HepG2 (cell line): ENCODE measurements at places on chromosomes 13 and 19. TPM values are rescaled to one million over a fixed set of nuclear protein-coding genes. Genes with fewer than 3 reads are reported as not detected.
A peak's percentile ranks its signal among the peaks of the same experiment; 100 is the strongest.

The SIGLEC8 gene
- not detected in 2 replicates for total RNA-seq

GRCh38 chr13:93227280-93227877, 772 bp downstream of the GPC6 start:
- H3K27me3 ChIP-seq = no peaks in the 10 kb centered on the region; the same call in 2 of the 3 replicates
- DNase-seq = peak; percentile 28
- peak overlapping the region; percentile 85 for H3K27ac ChIP-seq
- H3K4me1 ChIP-seq = peaks cover 68% of the 10 kb centered on the region
- H3K4me3 ChIP-seq = peak overlapping the region; percentile 94
- no peaks in the 10 kb centered on the region for H3K36me3 ChIP-seq

DNA sequence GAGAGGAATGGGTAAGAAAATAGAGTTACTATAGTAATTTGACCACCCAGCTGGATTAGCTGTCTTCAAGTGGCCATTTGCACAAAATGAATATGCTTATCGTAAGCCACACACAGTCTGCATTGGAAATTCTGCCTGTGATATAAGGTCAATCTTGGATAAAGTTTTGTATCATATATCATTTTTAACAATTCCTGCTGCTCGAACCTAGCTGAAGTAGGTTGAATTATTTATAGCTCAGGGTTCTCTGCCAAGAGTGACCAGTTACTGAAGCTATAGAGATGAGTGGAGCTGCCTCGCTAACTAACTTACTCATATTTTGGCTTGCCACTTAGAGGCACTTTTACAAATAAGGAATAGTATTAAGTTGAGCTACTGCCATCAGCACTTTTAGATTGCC, 220.9 kb downstream of the RGCC start:
- H3K36me3 ChIP-seq = peaks cover 3% of the 10 kb centered on the region
- no peaks in the 10 kb centered on the region for H3K27me3 ChIP-seq
- no peaks in the 10 kb centered on the region for H3K4me1 ChIP-seq
- DNase-seq = no peak
- H3K4me3 ChIP-seq = no peak overlapping the region

GRCh38 chr19:18204394-18205199, 755 bp upstream of the RAB3A start:
- H3K36me3 ChIP-seq = peaks cover 3% of the 10 kb centered on the region; the same call in 1 of the 2 replicates
- H3K27ac ChIP-seq = peak overlapping the region; percentile 60
- peaks cover 13% of the 10 kb centered on the region for H3K4me1 ChIP-seq
- DNase-seq = no peak
- peak overlapping the region; percentile 73 for H3K4me3 ChIP-seq

DNA sequence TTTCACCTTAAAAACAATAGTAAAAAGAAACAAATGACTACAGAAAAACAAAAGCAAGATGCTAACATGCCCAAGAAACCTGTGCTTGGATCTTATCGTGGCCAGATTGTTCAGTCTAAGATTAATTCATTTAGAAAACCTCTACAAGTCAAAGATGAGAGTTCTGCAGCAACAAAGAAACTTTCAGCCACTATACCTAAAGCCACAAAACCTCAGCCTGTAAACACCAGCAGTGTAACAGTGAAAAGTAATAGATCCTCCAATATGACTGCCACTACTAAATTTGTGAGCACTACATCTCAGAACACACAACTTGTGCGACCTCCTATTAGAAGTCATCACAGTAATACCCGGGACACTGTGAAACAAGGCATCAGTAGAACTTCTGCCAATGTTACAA, 6.0 kb downstream of the CKAP2 start:
- no peaks in the 10 kb centered on the region for H3K27me3 ChIP-seq
- DNase-seq = no peak
- H3K27ac ChIP-seq = no peak overlapping the region
- H3K4me1 ChIP-seq = peaks cover 45% of the 10 kb centered on the region
- H3K4me3 ChIP-seq = no peak overlapping the region

DNA sequence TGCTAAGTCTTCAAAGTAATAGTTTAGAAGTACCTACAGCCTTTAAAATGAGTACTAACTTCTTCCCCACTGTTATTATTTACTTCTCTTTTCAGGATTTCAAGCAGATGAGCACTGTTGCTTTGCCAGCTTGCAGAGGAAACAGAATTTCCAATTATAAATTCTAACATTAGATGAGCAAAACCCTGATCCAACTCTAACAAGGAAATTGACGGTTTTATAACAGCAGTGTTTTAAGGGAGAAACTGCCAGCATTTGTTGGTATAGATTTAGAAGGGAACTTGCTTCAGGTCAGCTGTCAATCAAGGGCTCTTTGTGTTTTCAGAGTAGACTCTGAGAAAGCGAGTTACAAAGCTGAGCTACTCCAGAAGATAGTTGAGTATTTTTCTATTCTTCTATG, 120.5 kb downstream of the RAP2A start:
- no peaks in the 10 kb centered on the region for H3K4me1 ChIP-seq
- no peak for DNase-seq
- H3K36me3 ChIP-seq = no peaks in the 10 kb centered on the region
- no peak overlapping the region for H3K4me3 ChIP-seq

DNA sequence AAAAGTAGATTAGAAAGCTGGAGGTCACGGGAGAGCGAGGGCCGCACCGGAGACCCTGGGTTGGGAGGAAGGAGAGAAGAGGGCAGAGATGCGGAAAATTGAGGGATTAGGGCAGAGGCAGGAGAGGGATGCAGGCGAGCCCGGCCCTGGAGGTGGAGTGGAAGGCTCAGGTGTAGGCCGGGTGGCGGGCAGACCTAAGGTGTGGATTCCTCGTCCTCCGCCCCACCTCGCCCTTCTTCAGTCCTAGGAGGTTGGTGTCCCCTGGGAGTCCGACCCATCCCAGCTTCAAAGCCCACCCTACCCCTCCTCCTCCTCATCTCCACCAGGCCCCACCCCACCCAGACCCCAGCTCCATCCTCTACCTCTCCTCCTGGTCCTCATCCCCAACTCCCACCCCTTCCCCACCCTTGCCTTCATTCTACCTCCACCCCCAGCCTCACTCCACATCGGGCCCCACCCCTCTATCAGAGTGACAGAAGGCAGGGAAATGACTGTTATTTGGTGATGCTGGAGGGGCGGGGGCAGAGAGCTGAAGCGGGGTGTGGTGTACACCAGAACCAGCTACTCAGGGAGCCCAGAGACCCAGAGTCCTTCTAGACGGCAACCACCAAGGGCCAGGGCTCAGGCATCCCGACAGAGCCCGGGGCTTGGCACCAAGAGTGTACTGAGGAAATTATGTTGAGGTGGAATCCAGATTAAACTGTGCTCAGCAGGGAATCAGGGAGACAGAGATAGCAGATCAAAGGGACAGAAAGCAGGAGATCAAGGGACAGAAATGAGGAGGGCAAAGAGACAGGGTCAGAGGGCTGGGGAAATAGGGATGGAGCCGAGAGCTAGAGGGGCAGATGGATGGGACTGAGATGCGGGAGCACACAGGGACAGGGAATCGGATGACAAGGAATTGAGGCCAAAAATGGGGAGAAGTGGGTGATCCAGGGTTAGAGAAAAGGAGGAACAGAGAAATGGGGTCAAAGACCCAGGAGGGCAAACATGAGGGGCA, 6.4 kb downstream of the ERFL start:
- no peak for DNase-seq
- H3K27ac ChIP-seq = no peak overlapping the region
- no peaks in the 10 kb centered on the region for H3K4me1 ChIP-seq
- H3K27me3 ChIP-seq = peaks cover 50% of the 10 kb centered on the region; the same call in 2 of the 3 replicates

- no peak overlapping the region for H3K4me3 ChIP-seq
- peaks cover 6% of the 10 kb centered on the region for H3K27me3 ChIP-seq
- no peak overlapping the region for H3K27ac ChIP-seq
- no peak for DNase-seq
- peaks cover 22% of the 10 kb centered on the region; the same call in 2 of the 3 replicates for H3K36me3 ChIP-seq
These were observed 8.4 kb downstream of the SLC39A3 start for GRCh38 chr19:2731181-2731995.

GRCh38 chr19:289651-290371, 1.4 kb downstream of the PLPP2 start:
- no peak overlapping the region for H3K27ac ChIP-seq
- H3K4me3 ChIP-seq = no peak overlapping the region
- DNase-seq = peak; percentile 42
- H3K36me3 ChIP-seq = no peaks in the 10 kb centered on the region
- peaks cover 4% of the 10 kb centered on the region for H3K27me3 ChIP-seq
- peaks cover 20% of the 10 kb centered on the region for H3K4me1 ChIP-seq

DNA sequence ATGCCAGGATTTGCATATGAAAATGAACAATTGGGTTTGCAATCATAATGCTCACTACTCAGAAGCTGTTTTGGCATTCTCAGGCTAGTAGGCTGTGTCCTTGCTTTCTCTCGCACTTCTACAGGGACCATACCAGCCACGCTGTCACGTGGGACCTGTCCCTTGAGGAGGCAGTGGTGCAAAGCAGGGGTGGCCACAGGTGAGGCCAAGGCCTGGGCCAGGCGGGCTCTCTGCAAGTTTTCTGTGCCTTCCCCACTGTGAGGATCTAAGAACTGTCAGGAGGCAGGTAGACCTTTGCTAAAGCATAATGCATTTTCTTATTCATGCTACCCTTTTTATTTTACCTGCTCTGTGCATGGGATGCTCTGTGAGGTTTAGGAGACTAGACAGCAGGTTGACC, 89.4 kb upstream of the IRS2 start:
- no peaks in the 10 kb centered on the region for H3K4me1 ChIP-seq
- no peak overlapping the region for H3K27ac ChIP-seq
- no peak overlapping the region for H3K4me3 ChIP-seq
- H3K36me3 ChIP-seq = no peaks in the 10 kb centered on the region
- no peaks in the 10 kb centered on the region for H3K27me3 ChIP-seq
